Articular chondrocyte of knee joint (primary cell): ENCODE measurements at places on chromosomes 5 and 9. TPM values are rescaled to one million over a fixed set of nuclear protein-coding genes. Genes with fewer than 3 reads are reported as not detected.

The PCDHA9 gene
- total RNA-seq: 0.11 and 0.26 TPM in 2 replicates

The PCDHB9 gene
- 0.91 and 2.3 TPM in 2 replicates for total RNA-seq

The ZNF454 gene
- total RNA-seq: 2.5 and 3.0 TPM in 2 replicates

The BTNL9 gene
- total RNA-seq: not detected in 2 replicates

The PTPN3 gene
- 9.5 and 10.1 TPM in 2 replicates for total RNA-seq

The TLX3 gene
- total RNA-seq: not detected in 2 replicates

The BHMT gene
- total RNA-seq: 0.39 and 2.5 TPM in 2 replicates

The CENPH gene
- 13.6 and 15.3 TPM in 2 replicates for total RNA-seq

The LHFPL2 gene
- total RNA-seq: 275 and 292 TPM in 2 replicates

The CARD9 gene
- 1.5 and 2.9 TPM in 2 replicates for total RNA-seq

The BTNL3 gene
- not detected in 2 replicates for total RNA-seq

The GABRP gene
- total RNA-seq: 0.11 TPM in 1 of 2 replicates, not detected in the other

The CCDC107 gene
- 9.9 and 14.6 TPM in 2 replicates for total RNA-seq

The PCA3 gene
- 0.65 TPM in 2 replicates for total RNA-seq

The SHROOM1 gene
- 3.8 and 6.7 TPM in 2 replicates for total RNA-seq

The NR5A1 gene
- total RNA-seq: not detected in 2 replicates

The SEMA6A gene
- 0.32 and 0.39 TPM in 2 replicates for total RNA-seq
